ENCODE measurements at places on chromosomes 3 and 15.

DNA sequence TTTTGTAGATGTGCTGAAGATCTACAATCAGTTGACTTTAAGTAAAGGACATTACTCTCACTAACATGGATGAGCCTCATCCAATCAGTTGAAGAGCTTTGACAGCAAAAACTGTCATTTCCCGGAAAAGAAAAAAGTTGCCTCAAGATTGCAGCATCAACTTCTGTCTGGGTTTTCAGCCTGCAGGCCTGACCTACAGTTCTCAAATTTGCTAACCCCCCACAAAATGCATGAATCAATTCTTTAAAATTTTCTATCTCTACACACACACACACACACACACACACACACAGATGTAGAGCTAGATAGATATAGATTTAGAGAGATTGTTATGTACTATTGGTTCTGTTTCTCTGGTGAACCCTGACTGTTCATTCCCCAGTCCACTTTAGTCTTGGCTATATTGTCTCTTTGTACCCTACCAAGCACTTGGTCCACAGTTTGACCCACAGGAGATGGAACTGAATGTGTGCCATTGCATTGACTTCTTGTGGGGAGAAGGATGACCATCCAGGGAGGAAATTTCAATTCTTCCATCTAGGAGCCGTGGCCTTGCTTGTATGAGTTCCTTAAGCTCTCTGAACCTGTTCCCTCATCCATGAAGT, 228.3 kb downstream of the CLSTN2 start:
- DNase-seq: no peak

DNA sequence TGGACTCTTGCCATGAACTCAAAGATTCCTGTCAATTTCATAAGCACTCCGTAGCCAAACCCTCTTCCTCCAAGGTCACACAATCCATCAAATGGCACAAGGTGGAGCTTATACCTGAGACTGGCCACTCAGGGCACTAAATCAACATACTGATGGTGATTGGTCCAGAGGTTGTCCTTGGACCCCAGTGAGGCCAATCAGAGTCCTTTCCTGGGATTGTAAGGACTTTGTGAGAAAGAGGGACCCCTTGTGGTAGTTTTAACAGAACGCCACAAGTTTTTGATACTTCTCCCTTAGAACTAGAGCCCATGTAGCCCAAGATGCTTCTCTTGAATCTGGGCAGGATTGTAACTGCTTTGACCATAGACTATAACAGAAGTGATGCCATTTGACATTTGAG, 44.4 kb upstream of the LARS2 start:
- no peak for DNase-seq

- DNase-seq: no peak
These were observed 1.9 kb downstream of the KLHDC8B start for GRCh38 chr3:49173116-49173791.

- no peak for DNase-seq
These were observed 420.2 kb downstream of the PLCL2 start for GRCh38 chr3:17304969-17305368.

DNA sequence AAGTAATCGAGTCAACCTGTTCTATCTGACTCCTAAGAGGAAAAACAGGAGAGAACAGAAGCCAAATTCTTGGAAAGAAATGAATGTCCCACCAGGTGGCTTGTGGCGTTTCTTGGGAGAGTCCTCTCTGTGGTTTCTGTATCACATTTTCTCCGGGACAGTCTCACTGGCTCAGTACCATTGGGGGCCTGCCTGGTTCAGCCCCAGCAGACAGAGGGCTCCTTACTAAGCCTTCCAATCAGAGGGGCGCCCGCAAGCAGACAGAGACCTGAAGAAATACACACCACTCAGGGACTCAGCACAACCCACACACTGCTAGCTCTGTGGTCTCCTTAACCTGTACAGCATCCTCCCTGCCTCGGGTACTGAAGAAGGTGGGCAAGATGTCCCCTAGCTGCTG, 302.1 kb downstream of the TLE3 start:
- DNase-seq: no peak

DNA sequence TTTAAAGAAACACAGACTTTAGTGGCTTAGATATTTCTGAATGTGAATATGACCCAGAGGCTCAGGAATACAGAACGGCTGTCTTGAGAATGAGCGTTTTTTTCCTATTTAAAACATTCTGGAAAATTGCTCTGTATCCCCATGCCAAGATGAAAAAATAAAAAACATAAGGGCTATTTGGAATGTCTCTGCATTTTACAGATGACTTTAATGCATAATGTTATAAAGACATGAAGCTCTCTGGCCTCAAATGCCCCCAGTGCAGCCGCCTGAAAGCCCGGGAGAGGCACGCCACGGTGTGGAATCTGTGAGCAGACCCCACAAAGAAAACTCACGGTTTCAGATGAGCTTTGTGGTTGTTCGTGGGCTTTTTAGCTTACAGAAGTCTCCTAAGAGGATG, 322.5 kb upstream of the ICE2 start:
- no peak for DNase-seq

DNA sequence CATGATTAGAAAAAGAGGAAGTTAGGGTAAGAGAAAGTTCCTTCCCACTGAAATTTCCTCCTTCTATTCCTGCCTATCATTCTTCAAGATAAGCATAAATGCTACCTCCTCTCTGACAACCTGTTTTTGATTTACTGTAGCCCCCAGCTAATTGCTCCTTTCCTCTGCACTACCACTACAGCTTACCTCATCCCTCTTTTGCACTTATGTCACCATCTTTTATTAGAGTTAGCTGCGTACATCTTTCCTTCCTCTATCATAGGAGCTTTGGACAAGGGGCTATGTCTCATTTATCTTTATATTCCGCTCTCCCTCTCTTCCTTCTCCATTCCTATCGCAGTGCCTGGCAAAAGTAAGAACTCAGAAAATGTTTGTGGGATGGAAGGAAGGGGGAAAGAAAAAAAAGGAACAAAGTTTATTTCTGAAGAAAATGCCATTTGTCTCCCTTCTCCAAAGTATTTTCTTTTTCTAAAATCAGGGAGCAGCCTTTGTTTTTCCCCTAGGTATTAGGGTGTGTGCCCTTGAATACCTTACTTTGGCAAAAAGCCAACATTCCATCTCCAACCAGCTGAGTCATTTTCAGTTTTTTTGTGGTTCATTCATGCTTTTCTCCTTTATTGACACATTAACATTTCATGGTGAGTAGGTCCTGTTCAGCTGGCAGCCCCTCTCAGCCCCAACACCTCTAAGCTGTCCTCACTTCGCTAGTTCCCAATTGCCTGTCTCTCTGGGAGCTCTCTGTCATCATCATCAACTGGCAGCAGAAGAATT, 87.6 kb upstream of the SOX2 start:
- no peak for DNase-seq

DNA sequence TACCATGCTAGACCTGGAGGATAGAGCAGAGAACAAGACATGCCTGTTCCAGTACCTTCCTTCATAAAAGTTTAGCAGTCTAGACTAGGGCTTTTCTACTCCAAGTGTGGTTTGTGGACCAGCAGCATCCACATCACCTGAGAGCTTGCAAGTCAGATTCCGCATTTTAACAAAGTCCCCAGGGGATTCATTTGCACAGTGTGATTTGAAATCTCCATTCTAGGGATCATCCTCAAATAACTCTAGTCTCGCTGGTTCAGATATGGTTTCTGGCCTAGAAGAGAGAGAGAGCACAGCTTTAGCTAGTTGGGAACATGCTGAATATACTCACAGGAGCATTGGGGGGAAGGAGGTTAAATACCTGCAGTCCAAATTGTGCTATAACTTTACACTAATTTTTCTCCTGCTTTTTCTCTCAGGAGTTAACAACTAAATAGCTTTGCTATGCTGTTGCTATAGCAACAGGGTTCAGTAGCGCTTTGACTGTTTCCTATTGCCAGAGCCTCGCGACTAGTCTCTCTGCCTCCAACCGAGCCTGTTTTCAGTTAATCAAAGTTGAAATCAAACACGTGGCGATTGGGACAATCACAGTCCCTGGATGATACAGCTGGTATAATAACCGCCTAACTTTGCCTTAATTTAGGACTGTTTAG, 64.0 kb upstream of the RASGRF1 start:
- no peak for DNase-seq

DNA sequence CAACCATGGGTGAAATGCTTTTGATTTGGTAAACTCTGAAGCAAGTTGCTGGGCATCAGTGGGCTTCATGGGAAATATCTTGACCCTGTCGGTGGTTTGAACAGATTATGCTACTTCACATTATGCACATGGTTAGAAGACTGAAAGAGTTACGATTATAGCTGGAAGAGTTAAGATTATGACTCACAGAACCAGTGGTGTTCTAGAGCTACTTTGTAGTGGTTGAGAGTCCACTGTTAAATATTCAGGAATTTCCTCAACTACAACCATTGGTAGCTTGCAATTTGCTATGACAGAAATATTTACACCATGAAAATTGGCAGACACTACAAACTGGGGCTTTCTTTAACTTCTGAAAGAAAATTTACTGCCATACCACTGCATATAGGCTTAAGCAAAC, 99.3 kb downstream of the GADL1 start:
- no peak for DNase-seq

- no peak for DNase-seq
These were observed 148.0 kb downstream of the POLR2M start for GRCh38 chr15:57854531-57854930.

DNA sequence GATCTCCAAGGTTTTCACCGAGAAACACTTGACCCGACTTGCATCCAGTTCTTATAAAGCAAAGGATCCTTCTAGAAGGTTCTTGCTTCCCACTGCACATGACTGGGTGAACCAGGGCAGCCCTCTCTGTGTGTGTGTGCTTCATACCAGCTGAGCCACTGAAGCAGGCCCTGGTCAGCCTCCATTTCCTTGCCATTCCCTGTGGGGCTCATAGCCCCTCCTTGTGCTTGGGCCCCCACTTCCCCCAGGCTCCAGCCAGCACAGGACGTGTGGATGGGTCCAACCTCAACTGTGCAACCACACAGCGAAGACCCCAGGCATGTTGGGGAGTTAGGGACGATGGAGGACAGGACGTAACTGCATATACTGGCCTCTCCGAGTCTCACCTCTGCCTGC, 15.5 kb downstream of the KLF15 start:
- no peak for DNase-seq

- no peak for DNase-seq
These were observed 60.8 kb upstream of the HES1 start for GRCh38 chr3:194075088-194075615.

- no peak for DNase-seq
These were observed 230.3 kb upstream of the CFAP20DC start for GRCh38 chr3:59280113-59280512.

- no peak for DNase-seq
These were observed 142.8 kb downstream of the NUP210 start for GRCh38 chr3:13277196-13277813.

- no peak for DNase-seq
These were observed 70.7 kb downstream of the RPN1 start for GRCh38 chr3:128579927-128580326.

DNA sequence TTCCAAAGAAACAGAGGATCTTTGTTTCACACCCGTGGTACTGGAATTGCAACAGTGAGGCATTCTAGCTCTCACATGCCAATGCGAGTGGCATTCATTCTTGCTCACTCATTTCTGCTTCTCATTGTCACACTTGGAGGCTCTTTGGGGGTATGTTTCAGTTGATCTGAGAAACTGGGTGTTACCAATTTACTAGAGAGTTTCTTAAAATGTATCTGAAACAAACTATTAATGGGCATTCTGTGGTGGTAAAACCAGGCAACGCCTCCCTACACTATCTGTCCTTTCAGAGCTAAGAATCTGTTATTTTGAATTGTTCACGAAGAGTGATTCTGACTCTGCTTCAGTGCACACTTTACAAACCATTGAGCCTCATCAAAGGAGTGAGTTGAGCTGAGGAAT, 140.6 kb upstream of the BHLHE40 start:
- DNase-seq: peak; percentile 71

DNA sequence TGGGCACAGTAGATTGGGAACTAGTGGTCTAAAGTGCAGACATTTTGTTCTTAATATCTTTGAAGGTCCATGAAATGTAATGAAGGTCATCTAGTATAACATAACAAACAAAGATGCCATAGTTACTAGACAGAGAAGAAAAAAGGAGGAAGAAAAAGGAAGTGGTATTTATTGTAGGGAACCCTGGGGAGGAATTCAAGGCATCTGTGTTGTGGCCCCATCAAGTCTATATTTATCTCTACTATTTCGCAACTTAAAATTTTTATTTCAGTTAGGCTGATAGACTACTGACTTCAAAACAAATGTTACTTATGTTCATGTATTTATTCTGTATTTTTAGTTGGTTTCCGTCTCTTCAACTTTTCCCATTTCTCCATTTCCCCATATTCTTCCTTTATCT, 48.9 kb upstream of the ZDHHC23 start:
- DNase-seq: no peak

DNA sequence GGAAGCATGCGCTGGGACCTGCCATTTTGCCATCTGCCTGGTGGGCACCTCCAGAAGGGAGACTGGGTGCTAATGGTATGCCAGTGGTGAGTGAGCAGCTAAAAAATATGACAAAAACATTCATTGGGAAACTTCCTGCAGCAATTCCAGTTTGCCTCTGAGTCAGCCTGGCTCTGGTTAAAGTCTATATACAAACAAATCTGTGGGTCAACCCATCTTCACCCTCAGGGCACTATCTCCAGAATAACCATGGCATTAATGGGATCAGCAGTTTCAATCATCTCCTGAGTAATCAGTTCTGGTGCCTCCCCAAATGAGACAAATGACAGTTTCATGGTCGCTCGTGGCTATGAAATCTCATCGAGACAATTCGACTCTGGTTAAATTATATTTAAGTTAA, 21.5 kb downstream of the FRMD4B start:
- DNase-seq: no peak

DNA sequence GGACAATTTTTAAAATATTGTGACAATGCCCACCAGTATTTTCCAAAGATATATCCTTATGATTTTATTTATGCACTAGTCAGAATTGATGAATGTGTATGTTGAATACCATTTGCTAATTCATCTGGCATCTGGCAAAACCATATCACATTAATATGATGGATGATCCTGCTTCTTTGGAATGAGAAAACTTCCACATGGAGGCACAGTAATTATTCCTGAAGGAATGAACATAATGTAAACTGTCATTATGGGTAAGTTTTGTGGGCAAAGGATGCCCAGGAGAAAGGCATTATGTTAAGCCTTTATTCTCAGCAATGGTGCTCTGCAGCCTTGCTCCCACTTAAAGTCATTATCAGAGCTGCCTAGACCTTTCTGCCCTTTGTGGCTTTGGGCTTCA, 113.0 kb upstream of the MME start:
- no peak for DNase-seq

DNA sequence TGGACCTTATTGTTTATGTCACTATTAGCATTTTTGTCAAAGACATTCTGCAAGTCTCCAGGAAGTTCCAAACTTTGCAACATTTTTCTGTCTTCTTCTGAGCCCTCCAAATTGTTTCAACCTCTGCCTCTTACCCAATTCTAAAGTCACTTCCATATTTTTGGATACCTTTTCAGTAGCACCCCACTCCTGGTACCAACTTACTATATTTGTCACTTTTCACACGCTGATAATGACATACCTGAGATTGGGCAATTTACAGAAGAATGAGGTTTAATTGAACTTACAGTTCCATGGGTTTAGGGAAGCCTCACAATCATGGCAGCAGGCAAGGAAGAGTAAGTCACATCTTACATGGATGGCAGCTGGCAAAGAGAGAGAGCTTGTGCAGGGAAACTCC, 1206.5 kb upstream of the EPHA6 start:
- no peak for DNase-seq
